ENCODE measurements at places on chromosomes 11 and 22.
A peak's percentile ranks its signal among the peaks of the same experiment; 100 is the strongest.

- DNase-seq, result no peak
Observed at GRCh38 chr11:13247606-13248296, 29.8 kb upstream of the BMAL1 start.

GRCh38 chr11:83723999-83724398 lies 437.8 kb upstream of the CCDC90B start:
- DNase-seq, result no peak

DNA sequence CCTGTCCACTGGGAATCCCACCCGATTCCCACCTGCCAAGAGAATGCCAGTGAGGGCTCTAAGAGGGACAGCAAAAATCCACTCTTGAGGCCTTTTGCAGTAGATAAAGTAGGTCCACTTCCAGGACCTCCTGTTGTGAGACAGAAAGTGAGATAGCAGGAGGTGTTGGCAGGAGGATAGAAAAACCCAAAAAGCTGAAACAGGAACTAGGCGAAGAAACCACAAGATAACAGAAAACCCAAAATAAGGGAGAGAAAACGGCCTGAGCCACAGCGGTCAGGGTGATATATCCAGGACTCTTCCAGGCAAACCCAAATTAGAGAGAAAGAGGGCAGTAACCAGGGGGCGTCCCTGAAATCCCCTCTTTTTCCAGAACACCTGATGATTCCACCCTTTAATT lies 79.7 kb upstream of the LINC01488 start:
- no peak for DNase-seq

DNA sequence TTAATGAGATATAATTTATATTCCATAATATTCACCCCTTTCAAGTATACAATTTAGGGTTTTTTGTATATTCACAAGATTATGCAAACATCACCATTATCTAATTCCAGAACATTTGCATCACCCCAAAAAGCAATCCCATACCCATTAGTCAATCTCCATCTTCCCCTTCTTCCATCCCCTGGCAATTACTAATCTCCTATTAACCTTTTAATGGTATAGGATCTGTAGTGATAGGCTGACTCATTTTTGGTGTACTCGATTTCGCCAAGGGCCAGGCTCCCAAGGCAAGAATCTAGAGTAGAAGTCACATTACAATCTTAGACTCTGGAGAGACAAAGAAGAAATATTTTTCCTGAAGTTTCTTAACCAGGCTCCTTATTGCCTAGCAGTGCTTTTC lies 113.4 kb downstream of the GAB2 start:
- no peak for DNase-seq

GRCh38 chr11:128553662-128554362 lies 33.5 kb downstream of the ETS1 start:
- DNase-seq, result no peak

- no peak for DNase-seq
Observed at GRCh38 chr11:73259406-73260126, 12.6 kb upstream of the P2RY6 start.

DNA sequence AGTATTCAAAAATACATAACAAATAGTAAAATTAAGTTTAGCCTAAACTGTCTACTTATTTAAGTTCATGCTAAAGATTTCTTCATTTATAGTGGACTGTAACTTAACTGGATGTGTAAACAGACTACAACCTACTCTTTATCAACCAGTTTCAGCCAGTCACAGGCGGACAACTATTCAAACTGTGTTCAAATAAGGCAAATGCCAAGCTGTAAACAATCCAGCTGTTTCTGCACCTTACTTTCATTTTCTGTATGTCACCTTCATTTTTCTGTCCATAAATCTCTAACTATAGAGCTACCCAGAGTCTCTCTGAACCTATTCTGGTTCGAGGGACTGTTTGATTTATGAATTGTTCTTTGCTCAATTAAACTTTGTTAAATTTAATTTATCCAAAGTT lies 992.8 kb downstream of the DLG2 start:
- no peak for DNase-seq

DNA sequence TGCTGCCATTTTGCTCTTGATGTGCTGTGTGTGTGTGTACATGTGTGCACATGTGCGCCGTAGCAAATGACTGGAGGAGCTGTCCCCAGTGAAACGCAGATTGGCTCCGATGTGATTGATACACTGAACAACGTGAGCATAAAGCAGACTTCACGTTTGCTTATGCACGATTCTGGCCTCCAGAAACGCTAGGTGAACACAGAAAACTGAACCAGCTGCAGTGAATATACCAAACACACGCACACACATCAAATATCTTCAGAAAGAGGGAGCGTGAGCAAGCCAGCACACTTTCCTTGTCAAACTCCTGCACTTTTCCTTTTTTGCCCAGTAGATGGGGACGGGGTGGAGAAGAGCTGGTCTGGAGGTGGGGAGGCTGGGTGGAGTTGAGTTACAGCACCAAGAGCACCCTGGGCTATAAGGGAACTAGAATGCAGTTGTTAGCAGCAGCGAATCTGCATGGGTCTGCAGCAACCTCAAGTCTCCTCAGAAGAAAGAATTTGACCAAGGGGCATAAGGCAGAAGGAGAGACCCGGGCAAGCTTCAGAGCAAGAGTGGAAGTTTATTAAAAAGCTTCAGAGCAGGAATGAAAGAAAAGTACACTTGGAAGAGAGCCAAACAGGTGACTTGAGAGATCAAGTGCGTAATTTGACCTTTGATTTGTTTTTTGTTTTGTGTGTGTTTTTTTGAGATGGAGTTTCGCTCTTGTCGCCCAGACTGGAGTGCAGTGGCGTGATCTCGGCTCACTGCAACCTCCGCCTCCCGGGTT lies 77.8 kb upstream of the CADM1 start:
- no peak for DNase-seq

DNA sequence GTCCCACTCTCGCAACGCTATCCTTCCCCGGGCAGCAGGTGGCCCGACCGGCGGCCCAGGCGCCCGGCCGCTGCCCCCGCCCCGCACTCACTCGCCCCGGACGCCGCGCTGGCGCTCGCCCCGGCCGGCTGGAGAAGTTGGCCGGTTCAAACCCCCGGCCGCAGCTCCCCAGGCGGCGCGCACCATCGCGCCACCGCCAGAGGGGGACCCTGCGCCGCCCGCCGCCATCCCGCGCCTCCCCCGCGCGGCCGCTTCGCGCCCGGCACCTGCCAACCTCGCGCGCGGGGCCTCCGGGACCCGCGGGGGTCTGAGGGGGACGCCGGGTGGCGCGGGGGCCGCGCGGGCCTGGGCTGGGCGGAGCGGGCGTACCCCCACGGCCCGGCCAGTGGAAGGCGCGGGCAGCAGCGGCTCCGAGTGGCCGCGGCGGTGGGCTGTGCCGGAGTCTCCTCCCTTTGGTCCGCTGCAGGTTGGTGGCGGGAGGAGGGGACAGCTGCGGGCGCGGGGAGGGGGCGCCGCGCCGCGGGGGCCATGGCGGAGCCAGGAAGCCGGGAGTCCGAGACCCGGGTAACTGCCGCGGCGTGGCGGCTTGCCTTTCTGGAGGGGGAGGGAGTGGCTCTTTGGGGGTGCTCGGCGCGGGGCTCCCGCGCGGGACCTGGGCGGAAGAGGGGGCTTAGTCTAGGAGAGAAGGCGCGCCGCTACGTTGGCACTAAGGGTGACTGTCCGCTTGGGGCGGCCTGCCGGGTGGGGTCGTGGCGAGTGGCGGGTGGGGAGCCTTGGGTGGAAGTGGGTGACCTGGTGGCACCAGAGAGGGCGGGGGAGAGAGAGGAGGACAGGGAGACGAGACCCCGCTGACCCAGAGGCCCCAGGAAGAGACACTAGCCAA lies at the start of the genes MPST and TST:
Gene MPST, plus strand, starts transcription at position 434 of the 883 bp plus-strand sequence. Its CDS starts 95 bp downstream, at position 529.
Gene TST, minus strand, starts transcription at position 139 of the 883 bp plus-strand sequence. CDS start 715 bp downstream, outside the sequence.
- DNase-seq, result peak; percentile 63

DNA sequence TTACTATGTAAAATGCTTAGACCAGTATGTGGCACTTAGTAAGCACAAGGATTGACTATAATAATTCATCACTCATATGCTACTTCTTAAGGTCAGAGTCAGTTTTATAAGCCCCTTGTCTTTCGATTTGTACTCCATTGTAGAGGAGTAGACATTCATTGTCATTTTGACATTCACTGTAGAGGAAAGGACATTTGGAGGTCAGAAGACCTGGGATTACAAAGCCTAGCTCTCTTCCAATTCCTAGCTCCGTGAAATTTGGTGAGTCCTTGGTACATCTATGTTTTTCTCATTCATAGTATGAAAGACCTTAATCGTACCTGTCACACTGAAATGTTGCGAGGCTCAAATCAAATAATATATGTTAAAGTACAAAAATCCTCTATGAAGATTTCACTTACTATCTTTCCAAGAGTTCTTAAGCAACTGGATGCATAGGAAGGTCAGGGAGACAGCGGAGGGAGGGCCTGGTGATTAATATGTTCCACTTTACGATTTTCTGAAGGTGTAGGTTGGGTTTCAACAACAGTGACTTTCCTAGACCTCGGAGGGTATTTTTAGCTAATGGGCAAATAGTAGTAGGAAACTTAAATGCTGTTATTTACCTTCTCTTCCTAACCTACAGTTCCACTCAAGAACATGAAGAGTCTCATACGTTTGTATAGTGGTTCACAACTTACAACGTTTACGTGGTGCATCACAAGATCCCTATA lies 1.4 kb upstream of the EMSY start:
- DNase-seq, result no peak

DNA sequence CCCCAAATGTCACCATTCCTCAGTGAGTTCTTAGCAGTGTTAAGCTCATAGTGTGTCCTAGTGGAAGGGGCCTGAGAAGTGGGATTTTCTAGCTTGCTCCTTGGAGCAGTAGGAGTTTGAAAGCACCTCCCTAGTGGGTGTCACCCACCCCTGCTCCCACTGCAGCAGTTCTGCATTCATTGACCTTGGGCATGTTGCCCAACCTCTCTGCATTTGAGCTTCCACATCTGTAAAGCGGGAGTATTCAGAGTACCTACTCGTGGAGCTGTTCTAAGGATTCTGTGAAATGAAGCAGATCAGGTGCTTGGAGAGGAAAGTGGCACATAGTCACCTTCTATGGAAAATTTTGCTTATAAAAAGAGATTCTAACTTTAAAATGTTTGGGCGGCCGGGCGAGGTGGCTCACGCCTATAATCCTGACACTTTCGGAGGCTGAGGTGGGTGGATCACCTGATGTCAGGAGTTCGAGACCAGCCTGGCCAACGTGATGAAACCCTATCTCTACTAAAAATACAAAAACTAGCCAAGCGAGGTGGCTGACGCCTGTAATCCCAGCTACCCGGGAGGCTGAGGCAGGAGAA lies 16.9 kb downstream of the LMO2 start:
- no peak for DNase-seq

DNA sequence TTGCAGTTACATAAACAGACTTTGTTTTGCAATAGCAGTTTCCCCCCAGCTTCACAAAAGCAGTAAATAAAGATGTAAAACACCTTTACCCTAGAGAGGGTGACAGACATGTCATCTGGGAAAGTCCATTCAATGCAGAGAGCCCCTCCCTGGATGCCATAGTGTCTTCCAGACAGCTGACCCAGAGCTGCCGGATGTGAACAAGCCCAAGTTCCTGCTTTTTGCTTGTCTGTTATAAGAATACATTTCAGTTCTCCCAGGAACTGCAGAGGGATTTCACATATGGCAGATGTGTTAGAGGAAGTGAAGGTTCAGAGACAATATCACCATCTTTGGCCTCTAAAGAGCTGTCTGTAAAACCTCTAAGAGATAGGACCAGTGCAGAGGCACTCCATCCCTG lies 48.9 kb downstream of the RELT start:
- no peak for DNase-seq

DNA sequence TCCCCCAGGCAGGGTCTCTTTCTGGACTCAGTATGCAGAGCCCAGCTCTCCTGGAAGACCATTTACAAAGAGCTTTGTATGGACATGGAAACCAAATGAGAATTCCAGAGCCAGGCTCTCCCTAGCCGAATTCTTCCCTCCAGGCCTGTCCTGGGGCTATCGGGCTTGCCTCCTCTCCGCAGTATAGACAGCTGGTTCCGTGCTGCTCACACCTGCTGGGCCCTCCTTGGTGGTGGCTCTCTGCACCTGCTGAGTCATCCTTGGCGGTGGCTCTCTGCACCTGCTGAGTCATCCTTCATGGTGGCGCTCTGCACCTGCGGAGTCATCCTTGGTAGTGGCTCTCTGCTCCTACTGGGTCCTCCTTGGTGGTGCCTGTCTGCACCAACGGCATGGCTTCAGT lies 743.5 kb downstream of the BRD1 start:
- no peak for DNase-seq

DNA sequence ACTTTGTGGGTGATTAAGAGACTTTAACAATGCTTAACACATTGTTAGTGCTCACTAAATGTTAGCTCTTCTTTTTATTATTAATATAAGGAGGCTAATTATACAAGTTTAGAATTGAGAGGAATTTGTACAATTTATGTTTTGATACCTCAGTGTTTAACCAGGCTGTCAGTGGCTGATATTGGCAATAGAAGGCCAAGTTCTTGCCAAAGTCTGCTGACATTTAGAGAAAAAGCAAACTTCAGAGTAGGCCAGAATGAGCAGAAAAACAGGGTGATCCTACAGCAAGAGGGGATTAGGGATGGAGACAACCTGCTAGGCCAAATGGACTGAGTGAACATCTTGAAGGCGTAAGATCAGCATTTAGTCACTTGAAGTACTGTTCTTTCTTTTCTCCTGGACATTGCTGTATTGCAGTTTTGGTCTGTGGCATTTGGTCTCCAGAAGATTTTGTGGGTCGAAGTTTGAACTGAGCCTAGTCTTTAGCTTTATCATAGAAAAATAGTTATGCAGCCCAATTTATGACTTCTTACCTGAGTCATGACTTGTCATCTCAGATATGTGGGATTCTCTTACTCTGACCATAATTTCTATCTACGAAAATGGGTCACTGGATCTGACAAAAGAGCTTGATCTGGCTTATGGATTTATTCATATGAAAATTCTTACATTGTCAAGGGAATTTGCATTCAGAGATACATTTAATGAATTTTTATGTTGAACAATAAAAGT lies 9.0 kb downstream of the TRIM44 start:
- DNase-seq, result no peak

GRCh38 chr22:29503811-29504372 lies 23.9 kb downstream of the NEFH start:
- DNase-seq, result no peak

- DNase-seq, result peak; percentile 73
Observed at GRCh38 chr11:587978-588380, 11.7 kb downstream of the PHRF1 start.

DNA sequence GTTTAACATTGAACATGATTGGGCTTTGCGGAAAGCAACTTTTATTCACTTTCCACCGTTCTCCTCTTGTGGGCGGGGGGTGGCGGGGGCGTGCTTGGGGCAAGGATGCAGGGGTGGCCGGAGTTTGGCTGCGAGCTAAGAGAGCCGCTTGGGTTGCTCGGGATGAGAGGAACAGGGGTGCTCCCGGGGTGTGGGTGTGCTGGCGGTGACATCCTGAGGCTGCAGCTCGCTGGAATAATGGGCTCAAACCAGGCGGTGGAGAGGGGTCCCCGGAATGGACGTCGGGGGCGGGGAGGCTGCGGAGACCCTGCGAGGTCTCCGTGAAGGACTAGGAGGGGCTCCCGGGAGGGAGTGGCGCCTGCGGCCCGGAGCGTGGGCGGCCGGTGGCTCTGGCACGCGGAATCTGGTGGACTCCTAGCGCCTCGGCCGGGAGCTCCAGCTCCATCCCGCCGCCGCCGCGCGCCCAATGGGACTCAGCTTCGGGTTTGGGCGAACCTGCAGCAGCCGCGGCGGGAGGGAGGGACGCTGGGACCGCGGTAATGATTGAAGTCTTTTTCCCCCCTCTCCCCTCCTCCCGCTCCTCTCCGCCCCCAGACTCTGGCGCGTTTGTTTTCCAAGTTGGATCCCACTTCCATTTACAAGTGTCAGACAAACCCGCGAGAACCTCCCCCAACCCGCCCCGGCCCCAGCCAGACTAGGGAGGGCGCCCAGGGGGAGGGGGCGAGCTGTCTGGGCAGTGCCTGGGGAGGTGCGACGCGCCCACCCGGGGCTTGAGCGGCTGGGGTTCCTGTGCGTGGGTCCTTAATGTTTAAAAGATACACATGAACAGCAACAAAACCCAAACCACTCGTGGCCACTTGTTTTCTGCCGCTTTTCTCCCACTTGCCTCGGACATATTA lies 2.0 kb downstream of the FAT3 start:
- no peak for DNase-seq

Measured in activated CD4-positive, alpha-beta memory T cell treated with anti-CD3 and anti-CD28 coated beads, Interleukin-2, amount 10 ng/mL, durations not matched to agents 7 days and 5 days (primary cell).